Stimulated activated CD4-positive, alpha-beta T cell treated with anti-CD3 and anti-CD28 coated beads, TNF-alpha, amount 100 ng/mL, for 4 hours (primary cell): ENCODE measurements at places on chromosomes 4 and X.

- no peak for DNase-seq
These were observed 227.0 kb upstream of the RASGEF1B start for GRCh38 chr4:81698538-81699296.

- no peak for DNase-seq
These were observed 76.8 kb downstream of the RTL5 start for GRCh38 chrX:72054779-72055489.

- no peak for DNase-seq
These were observed 64.9 kb upstream of the DYNLT3 start for GRCh38 chrX:37912304-37912703.

DNA sequence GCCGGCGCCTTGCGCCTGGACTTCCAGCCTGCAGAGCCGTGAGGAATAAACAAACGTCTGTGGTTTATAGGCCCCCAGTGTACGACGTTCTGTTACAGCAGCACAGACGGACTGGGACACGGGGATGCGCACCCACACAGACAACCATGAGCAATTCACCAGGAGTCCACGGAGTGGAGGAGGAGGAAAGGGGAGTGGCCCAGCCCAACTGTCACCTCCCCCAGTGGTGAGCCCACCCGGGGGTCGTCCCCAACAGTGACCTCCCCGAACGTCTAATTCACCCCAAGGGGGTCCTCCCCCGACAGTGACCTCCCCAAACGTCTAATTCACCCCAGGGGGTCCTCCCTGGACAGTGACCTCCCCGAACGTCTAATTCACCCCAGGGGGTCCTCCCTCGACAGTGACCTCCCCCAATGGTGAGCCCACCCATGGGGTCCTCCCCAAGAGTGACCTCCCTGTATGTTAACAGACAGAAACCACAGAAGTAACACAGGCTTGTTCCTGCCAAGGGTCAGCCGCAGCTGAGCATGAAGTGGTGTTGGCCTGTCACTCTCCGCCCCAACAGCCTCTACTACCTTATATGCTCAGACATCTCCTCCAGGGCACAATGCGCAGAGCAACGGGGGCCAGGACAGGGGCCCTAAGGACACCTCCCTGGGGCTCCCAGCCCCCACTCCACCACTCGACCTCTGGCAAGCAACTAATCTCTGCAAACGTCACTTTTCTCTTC, 6.2 kb downstream of the GAK start:
- no peak for DNase-seq

DNA sequence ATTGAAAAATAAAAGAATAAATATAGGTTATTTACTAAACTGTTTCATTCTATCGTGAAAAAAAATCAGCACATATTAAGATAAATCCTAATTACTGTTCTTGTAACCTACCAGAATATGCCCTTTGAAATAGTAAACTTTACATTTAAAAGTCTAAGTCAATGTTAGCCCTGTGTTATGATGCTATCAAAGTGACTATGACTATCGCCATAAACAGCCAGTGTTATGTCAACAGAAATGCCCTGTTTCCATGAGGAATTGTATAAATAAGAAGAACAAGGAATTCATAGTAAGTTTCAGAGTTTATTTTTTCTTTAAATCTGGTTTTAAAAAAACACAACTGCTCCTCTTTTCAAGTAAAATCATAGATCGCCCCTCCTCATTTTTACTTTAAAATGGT, 11.4 kb downstream of the NR3C2 start:
- DNase-seq, result no peak

GRCh38 chrX:8565729-8566128, 101.1 kb downstream of the VCX3B start:
- DNase-seq, result no peak

GRCh38 chr4:82848706-82849105, 42.2 kb downstream of the SEC31A start:
- no peak for DNase-seq

- DNase-seq, result no peak
These were observed 6.8 kb downstream of the SEPTIN6 start for GRCh38 chrX:119686087-119686691.

GRCh38 chr4:159204566-159204965, 101.7 kb downstream of the RAPGEF2 start:
- no peak for DNase-seq

GRCh38 chr4:168585168-168586091, 88.6 kb downstream of the PALLD start:
- DNase-seq, result no peak

DNA sequence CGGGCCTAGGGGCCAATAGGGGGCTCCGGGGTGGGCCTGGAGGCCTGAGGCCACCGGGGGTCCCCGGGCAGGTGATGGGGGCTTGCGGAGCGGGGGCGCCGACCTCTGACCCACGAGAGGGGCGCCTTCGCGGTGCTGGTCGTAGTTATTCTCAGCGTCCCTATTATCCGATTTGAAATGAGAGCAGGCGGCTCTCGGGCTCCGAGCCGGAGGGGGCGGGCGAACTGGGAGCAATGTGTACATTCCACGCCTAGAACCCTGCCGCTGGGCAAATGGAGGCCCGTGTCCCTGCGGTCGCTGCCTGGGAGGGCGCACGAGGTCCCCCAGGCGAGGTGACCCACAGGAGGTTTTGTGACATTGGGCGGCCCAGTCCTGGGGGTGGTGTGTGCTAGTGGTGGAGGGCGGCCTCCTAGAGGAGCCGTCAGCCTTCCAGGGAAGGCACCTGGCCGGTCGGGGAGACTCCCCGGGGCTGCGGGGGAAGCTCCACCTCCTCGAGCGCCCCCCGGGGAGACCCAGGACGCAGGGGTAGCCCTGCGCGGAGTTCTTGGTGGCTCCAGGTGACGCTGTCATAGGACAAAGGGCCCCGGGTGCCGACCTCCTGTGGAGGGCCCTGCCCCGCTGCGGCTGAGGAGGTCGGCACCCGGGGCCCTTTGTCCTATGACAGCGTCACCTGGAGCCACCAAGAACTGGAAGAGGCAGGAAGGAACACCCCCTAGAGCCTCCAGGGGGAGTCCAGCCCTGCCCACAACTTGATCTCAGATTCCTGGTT, 102.6 kb upstream of the PRKX start:
- peak; percentile 2 for DNase-seq

DNA sequence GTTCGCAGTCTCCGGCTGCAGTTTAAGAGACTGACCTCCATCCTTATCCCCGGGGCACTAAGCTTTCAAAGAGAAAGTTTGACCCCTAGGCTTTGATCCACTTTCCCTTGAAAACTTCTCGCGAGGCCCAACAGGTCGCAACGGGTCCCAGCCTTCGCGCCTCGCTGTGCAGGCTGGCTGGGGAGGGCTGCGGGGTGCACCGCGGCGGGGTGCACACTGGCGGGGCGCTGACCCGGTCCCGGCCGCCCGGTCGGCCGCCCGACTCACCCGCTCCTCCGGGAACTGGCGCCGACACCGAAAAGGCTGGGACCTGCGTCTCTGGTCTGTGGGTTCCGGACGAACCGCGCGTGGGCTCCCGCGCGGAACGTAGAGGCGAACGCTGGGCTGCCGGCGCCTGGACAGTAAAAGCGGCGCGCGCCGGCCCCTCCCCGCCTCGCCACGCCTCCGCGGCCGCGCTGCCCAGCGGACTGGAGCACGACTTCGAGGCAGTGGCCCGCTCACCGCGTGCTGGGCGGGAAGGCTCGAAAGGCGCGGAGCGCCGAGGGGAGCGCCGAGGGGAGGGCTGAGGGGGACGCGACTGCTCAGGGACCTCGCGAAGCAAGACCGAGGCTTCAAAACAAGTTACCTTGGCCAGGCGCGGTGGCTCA, at the start of gene TAF7L:
TAF7L (minus strand) TSS at position 378 of the 647 bp plus-strand sequence. CDS start 3,791 bp downstream, outside the sequence.
- no peak for DNase-seq

- DNase-seq, result no peak
These were observed 73.9 kb downstream of the ARHGAP6 start for GRCh38 chrX:11591723-11592346.

DNA sequence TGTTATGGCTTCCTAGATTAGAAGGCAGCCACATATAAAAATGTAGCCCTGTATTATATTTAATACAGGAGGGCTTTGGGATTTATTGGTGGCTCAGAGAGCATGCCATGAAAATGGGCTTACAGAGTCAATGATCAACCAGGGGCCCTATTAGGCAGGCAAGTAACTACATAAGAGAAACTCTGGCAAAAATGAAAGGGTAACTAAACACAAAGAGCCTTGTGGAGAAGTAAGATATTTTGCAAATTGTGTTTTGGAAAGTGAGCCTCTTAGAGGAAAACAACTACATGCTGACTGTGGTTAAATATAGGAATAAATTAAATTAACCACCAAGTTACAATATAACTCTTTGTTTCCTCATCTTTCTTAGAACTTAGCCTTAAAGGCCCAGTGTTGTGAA, 5.5 kb downstream of the SAT1 start:
- DNase-seq, result no peak

DNA sequence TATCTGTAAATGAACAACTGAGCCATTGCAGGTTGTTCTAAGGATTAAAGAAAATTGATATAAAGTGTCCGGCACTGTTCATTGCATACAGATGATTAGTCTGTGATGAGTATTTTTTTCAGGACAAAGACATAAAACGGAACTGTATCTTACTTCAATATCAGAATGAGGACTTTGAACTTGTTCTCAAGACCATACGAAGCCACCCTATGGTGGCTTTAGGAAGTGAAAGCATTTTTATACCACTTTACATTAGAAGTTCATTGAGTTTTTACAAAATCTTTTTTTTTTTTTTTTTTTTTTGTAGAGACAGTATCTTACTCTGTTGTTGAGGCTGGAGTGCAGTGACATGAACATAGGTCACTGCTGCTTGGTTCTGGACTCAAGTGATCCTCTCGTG, 45.2 kb upstream of the TRIM2 start:
- DNase-seq, result no peak

- DNase-seq, result no peak
These were observed 16.6 kb downstream of the ARHGAP24 start for GRCh38 chr4:85491527-85491926.

GRCh38 chr4:36260731-36261130, 16.4 kb upstream of the ARAP2 start:
- no peak for DNase-seq

DNA sequence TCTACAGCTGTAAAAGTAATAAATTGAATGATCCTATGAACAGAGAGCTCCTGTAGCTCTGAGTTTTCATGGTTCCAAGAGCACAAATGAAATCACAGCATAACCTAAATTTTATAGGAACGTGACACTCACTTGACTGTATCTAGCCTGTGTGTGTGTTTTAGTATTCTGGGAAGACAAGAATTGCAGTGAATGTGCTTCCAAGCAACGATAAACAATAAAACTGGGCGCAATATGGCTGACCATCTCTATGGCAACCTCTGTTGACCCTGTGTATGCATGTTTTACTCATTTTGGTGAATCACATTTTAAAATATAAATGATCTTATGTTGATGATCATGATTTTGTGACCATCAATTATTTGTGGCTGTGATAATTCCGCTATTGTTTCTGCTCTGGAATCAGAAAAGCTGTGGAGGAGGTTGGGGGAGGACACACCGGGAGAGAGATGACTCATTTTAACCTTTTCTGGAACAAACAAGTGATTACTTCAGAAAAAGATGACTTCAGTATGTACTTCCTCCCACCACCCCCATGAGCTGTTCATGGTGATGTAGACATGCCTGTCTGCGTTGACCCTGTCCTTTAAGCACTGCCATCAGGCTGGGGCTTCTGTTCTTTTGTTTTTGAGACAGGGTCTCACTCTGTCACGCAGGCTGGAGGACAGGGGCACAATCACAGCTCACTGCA, 31.8 kb downstream of the USP11 start:
- no peak for DNase-seq

DNA sequence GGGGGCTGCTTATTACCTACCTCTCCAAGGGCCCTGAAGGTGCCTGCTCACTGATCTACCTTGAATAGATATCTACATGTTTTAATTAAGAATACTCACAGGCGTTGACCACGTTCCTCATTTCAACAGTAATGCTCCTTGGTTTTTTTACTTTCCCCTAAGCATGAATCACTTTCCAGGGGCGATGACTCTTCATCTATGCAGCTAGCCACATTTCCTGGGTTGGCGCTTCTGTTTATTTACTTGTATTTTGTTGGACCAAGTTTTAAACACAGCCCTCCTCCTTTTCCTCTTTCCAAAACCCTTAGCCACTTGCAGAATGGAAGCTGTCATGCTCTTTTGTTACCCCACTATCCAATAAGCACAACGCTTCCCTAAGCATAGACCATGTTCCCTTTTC, 50.8 kb downstream of the CBLL2 start:
- DNase-seq, result no peak

DNA sequence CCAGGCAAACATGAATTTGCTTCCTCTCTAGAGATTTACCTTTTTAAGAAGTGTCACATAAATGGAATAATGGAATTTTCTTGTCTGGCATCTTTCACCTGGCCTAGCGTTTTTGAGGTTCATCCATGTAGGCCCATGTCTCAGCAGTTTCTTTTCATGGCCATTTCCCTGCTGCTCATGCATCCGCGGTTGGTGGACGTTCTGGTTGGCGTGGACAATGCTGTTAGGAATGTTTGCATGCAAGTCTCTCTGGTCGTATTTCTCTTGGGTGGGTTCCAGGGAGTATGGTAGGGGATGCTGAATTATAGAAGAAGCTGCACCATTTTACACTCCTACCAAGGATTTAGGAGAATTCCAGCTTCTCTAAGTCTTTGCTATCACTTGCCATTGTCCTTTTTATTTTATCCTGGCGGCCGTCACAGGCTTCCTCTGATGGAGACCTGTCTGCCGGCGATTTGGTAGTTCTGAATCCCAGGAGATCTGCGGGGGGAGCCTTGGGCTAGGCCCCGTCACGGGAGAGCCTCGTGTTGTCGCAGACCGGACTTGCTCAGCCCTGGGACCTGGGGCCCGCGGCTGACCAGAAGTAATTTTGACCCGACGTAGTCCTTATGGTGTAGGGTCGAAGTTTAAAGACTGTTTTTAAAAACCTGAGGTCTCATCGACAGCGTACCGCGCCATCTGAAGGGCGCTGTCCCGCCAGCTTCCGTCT, 56.9 kb upstream of the TADA2B start:
- no peak for DNase-seq

GRCh38 chr4:32700838-32701237, 1980.7 kb downstream of the PCDH7 start:
- no peak for DNase-seq

GRCh38 chrX:69093960-69094871, 71.0 kb downstream of the PJA1 start:
- DNase-seq, result no peak

GRCh38 chrX:14290335-14290734, 239.0 kb upstream of the GLRA2 start:
- no peak for DNase-seq

GRCh38 chr4:107035819-107036583, at the start of gene DKK2:
Gene DKK2, minus strand, starts transcription at chr4:107036313. Its CDS starts 722 bp downstream, at chr4:107035591.
- no peak for DNase-seq

DNA sequence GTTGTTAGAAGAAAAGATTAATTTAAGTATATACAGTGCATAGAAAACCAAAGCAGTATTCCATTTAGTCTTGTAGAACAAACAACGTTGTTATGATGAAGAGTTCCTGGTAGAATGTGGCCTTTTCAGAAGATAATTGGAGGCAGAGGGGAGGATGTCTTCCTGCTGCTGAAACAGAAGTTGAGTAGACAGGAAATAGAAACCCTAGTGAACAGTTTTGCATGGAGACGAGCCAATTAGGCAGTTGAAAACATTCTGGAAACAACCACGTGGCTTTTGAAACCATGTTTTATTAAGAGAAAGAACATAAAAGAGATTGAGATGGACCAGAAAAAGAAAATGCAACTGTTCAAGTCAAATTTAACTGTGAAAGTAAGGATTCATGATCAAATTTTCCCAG, 325.2 kb downstream of the CAMK2D start:
- no peak for DNase-seq

- DNase-seq, result no peak
These were observed 15.0 kb upstream of the PRDM8 start for GRCh38 chr4:80182237-80182866.
